HEK293T (cell line): ENCODE measurements at places on chromosomes 2 and 18.

- no peak for DNase-seq
Observed at GRCh38 chr2:229947544-229947943, 25.2 kb downstream of the FBXO36 start.

GRCh38 chr2:84694088-84694622 lies 177.9 kb downstream of the DNAH6 start:
- DNase-seq, result no peak

- DNase-seq, result no peak
Observed at GRCh38 chr18:51382081-51382480, 184.6 kb upstream of the MEX3C start.

GRCh38 chr2:102592601-102593000 lies 26.8 kb upstream of the SLC9A2 start:
- peak; percentile 12 for DNase-seq

- DNase-seq, result no peak
Observed at GRCh38 chr18:9629709-9630108, 15.3 kb upstream of the PPP4R1 start.
